ENCODE measurements at places on chromosomes 6 and 20. TPM values are rescaled to one million over a fixed set of nuclear protein-coding genes. Genes with fewer than 3 reads are reported as not detected.

PIGT gene
- total RNA-seq = 39.5 TPM

SLC35D3 gene
- total RNA-seq = not detected

LGSN gene
- total RNA-seq = not detected

DEFB128 gene
- total RNA-seq = not detected

GABRR1 gene
- total RNA-seq = not detected

PI16 gene
- total RNA-seq = not detected

HLA-DQA1 gene
- total RNA-seq = 712 TPM

VSTM2L gene
- 1.5 TPM for total RNA-seq

SLC22A7 gene
- total RNA-seq = not detected

NRSN1 gene
- total RNA-seq = not detected

IMPG1 gene
- not detected for total RNA-seq

GSTA3 gene
- not detected for total RNA-seq

TLDC2 gene
- total RNA-seq = 0.24 TPM

HMGCLL1 gene
- total RNA-seq = not detected

OSTM1 gene
- total RNA-seq = 13.9 TPM

PSMB9 gene
- 271 TPM for total RNA-seq

FGD2 gene
- 63.6 TPM for total RNA-seq

TP53INP2 gene
- total RNA-seq = 13.0 TPM

DEFB116 gene
- total RNA-seq = not detected

PRRC2A gene
- 244 TPM for total RNA-seq

TMEM244 gene
- not detected for total RNA-seq

RRAGD gene
- 16.5 TPM for total RNA-seq

DEF6 gene
- total RNA-seq = 66.3 TPM

NOL7 gene
- 86.2 TPM for total RNA-seq

JPH2 gene
- not detected for total RNA-seq

LINC00237 gene
- not detected for total RNA-seq

EFCAB8 gene
- total RNA-seq = 0.18 TPM

TBX18 gene
- total RNA-seq = 0.10 TPM

SCRT2 gene
- not detected for total RNA-seq
